B cell (primary cell): ENCODE measurements at places on chromosomes 5 and 9. TPM values are rescaled to one million over a fixed set of nuclear protein-coding genes. Genes with fewer than 3 reads are reported as not detected.

DNA sequence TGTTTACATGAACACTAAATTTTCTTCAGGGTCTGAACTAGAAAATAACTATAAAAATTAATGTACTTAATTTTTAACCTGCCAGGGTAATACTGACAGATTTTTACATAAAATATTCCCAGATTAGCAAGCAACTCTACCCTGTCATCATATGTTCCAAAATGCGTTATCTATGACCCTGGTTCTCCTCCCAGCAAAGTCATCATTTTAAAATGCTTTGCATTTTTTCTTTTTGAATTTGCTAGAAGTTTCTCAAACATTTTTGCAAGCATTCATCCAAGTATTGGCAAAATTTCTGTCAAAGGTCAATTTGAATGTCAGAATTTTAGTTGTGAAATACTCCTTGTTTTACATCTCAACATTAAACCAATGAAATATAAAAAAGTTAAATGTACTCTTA, 144.5 kb upstream of the FTMT start:
- no peak for DNase-seq
- no peak overlapping the region for H3K4me3 ChIP-seq
- H3K27ac ChIP-seq: no peak overlapping the region
- H3K27me3 ChIP-seq: no peaks in the 10 kb centered on the region
- no peaks in the 10 kb centered on the region for H3K4me1 ChIP-seq
- no peaks in the 10 kb centered on the region for H3K36me3 ChIP-seq

DNA sequence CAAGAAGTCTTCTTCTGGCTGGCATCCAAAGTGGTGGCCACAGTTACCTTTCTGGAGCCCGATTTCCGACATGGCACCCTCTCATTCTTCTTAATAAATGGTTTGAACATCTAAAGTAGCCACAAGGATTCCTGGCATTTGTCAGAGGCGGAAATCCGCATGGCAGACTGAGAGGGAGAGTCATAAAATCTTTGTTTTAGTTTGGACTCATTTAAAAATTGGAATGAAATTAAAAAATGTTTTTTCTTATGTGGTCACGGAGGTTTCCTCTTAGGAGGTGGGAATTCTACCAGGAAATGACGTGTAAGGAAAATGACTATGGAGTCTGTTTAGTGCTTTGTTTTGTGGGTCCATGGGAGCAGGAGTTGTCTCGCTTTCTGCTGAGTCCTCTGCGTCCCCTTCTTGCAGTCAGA, 133.0 kb upstream of the PTCH1 start:
- H3K4me3 ChIP-seq: no peak overlapping the region
- no peaks in the 10 kb centered on the region for H3K27me3 ChIP-seq
- H3K27ac ChIP-seq: no peak overlapping the region
- H3K36me3 ChIP-seq: no peaks in the 10 kb centered on the region
- no peaks in the 10 kb centered on the region for H3K4me1 ChIP-seq

- no peaks in the 10 kb centered on the region for H3K4me1 ChIP-seq
- H3K27me3 ChIP-seq: no peaks in the 10 kb centered on the region
- no peak overlapping the region for H3K4me3 ChIP-seq
- DNase-seq: no peak
These were observed 55.8 kb downstream of the JAK2 start for GRCh38 chr9:5040730-5041389.

DNA sequence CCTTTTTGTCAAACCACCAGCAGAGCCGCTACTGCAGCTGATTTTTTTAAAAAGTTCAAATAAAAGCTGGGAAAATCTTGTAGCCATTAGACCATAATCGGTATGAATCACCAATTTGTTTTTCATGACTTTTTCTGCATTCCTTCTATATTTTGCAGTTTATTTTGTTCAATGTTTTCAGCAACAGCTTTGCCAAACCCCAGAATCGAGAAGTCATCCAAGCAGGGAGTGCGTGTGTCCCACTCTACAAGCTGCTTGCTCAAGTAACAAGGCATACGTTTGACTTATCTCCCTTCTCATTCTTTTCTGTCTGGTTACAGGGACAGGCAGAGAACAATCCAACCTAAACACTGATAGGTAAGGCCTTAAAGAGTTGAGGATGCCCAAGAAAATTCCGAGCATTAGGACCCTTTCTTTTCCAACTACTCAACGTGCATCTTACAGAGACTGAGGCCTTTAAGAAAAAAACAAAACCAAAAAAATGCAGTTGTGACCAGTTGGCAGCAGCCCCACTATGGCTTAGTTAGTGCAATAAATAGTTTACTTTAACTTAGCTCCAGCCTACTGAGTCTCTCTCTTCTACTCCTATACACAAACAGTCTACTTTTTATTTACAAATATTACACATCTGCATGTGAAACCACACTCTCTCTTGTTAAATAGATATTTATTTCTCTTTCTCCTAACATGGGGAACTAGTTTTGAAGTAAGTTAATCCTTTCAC, 134.7 kb upstream of the SLIT3 start:
- DNase-seq: no peak
- H3K27me3 ChIP-seq: no peaks in the 10 kb centered on the region
- no peaks in the 10 kb centered on the region for H3K36me3 ChIP-seq
- H3K4me3 ChIP-seq: no peak overlapping the region

DNA sequence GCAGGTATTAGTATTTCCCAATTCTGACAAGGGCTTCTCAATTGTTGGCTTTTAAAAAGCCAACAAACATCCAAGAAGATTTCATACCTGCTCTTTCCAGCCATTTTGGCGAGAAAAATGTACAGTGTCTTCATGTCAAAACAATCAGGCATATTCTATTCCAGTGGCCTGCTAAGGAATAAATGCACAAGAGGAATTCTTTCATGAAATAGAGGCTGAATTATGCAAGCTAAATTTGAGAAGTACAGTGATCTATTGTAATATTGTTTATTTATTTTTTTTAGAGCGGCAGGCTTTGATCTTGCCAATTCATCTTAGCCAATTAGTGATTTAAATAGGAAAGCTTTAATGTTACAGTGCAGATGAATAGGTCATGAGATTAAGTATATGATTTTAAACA, 49.3 kb downstream of the NLN start:
- no peak overlapping the region for H3K4me3 ChIP-seq
- H3K27me3 ChIP-seq: no peaks in the 10 kb centered on the region
- no peaks in the 10 kb centered on the region for H3K4me1 ChIP-seq
- no peak for DNase-seq
- no peak overlapping the region for H3K27ac ChIP-seq
- H3K36me3 ChIP-seq: no peaks in the 10 kb centered on the region

DNA sequence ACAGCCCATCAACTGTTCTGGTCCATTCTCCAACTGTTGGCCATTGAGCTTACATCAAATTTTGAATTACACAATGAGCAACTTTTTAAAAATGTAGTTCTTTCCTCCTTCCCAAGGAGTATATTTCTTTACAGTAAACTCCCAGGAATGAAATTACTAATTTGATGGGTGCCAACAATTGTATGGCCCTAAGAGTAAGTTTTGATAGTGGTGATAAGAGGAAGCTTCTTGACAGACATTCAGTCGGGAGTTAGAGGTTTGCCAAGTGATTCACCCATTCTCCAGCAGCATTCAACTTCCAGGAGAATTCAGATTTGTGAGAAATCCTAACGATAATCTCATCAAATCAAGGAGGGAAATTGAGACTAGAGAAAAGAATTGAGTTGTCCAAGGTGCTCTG, 579.9 kb downstream of the ACTL7B start:
- H3K27me3 ChIP-seq: no peaks in the 10 kb centered on the region

DNA sequence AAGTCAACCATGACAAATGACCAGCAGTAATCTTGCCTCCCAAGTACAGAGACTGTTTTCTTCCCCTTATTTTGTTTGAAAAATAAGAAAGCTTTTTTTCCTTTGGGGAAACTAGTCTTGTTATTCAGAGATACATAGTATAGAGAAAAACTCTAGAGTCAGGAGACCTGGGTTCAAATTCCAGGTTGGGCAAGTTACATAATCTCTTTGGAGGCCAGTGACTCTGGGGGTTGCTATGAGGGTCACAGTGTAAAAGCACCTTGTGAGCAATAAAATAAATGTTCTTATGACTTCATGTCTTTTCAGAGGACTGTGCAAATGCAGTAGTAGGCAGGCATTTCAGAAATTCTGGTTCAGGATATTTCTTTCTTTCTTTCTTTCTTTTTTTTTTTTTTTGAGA, 71.5 kb downstream of the GDNF start:
- no peak for DNase-seq
- H3K27ac ChIP-seq: no peak overlapping the region
- H3K4me3 ChIP-seq: no peak overlapping the region
- H3K27me3 ChIP-seq: no peaks in the 10 kb centered on the region

- no peaks in the 10 kb centered on the region for H3K27me3 ChIP-seq
- no peak overlapping the region for H3K27ac ChIP-seq
- H3K36me3 ChIP-seq: no peaks in the 10 kb centered on the region
- DNase-seq: peak; percentile 82
- H3K4me1 ChIP-seq: peaks cover 6% of the 10 kb centered on the region
These were observed 22.6 kb upstream of the RAPGEF1 start for GRCh38 chr9:131762356-131762932.

GRCh38 chr5:94021246-94021645, 279.8 kb upstream of the POU5F2 start:
- H3K36me3 ChIP-seq: peaks cover 8% of the 10 kb centered on the region
- no peak overlapping the region for H3K4me3 ChIP-seq
- H3K4me1 ChIP-seq: peaks cover 6% of the 10 kb centered on the region
- no peak overlapping the region for H3K27ac ChIP-seq
- DNase-seq: no peak

GRCh38 chr5:68339921-68340321, 124.4 kb downstream of the PIK3R1 start:
- no peaks in the 10 kb centered on the region for H3K27me3 ChIP-seq
- no peak overlapping the region for H3K27ac ChIP-seq
- no peaks in the 10 kb centered on the region for H3K4me1 ChIP-seq
- DNase-seq: no peak

GRCh38 chr9:113266174-113266573, 9.2 kb downstream of the CDC26 start:
- H3K27ac ChIP-seq: no peak overlapping the region
- no peaks in the 10 kb centered on the region for H3K4me1 ChIP-seq
- DNase-seq: no peak
- no peaks in the 10 kb centered on the region for H3K27me3 ChIP-seq

DNA sequence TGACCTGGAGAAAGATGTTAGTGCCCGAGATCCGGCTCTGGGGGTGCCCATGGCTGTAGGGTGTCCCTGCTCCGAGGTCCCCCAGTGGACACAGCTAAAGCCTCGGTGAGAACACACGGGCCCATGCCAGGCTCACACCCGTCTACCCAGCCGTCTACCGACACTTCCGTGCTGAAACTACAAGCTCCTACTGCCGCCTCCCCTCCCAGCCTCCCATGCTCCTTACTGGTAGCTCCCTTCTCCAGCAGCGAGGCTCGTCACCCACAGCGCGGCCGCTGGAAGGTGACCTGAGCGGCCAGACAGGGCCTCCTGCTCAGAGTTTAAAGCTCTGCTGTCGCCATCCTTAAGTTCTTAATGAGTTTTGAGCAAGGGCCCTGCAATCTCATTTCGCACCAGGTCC, 33.2 kb upstream of the CLPTM1L start:
- no peaks in the 10 kb centered on the region for H3K36me3 ChIP-seq
- H3K4me3 ChIP-seq: no peak overlapping the region
- no peak overlapping the region for H3K27ac ChIP-seq
- no peak for DNase-seq
- peaks cover 14% of the 10 kb centered on the region for H3K4me1 ChIP-seq

GRCh38 chr5:130206686-130207085, 302.4 kb downstream of the CHSY3 start:
- no peak overlapping the region for H3K27ac ChIP-seq
- H3K36me3 ChIP-seq: no peaks in the 10 kb centered on the region
- H3K4me1 ChIP-seq: no peaks in the 10 kb centered on the region
- no peak overlapping the region for H3K4me3 ChIP-seq

- no peaks in the 10 kb centered on the region for H3K27me3 ChIP-seq
- no peak overlapping the region for H3K4me3 ChIP-seq
- no peak overlapping the region for H3K27ac ChIP-seq
- no peaks in the 10 kb centered on the region for H3K36me3 ChIP-seq
- no peaks in the 10 kb centered on the region for H3K4me1 ChIP-seq
These were observed 47.1 kb upstream of the POU4F3 start for GRCh38 chr5:146291421-146292074.

DNA sequence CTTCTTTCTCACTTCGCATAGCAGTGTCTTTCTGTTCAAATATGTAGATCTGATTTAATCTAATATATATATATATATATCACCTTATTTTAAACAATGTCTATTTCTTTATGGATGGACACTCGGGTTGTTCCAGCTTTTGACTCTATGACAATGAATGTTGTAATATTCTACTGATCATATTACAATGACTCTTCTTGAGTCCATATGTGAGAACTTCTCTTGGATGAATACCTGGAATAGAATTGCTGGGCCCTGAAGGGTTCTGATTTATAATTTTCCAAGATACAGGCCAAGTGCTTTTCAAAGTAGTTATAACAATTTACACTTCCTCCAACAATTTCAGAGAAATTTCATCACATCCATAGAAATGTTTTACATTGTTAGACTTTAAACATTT, 28.8 kb downstream of the NTRK2 start:
- no peak overlapping the region for H3K4me3 ChIP-seq
- H3K27me3 ChIP-seq: no peaks in the 10 kb centered on the region
- no peak for DNase-seq
- no peak overlapping the region for H3K27ac ChIP-seq

GRCh38 chr5:172117977-172118701, 69.9 kb downstream of the STK10 start:
- peaks cover 28% of the 10 kb centered on the region for H3K4me1 ChIP-seq
- no peak for DNase-seq
- H3K4me3 ChIP-seq: no peak overlapping the region
- H3K27ac ChIP-seq: peak overlapping the region; percentile 59
- no peaks in the 10 kb centered on the region for H3K27me3 ChIP-seq
- no peaks in the 10 kb centered on the region for H3K36me3 ChIP-seq

The ELOVL7 gene
- total RNA-seq: 0.54 TPM in 1 of 2 replicates, not detected in the other

The SH3GL2 gene
- total RNA-seq: not detected in 2 replicates

The SLC46A2 gene
- total RNA-seq: not detected in 2 replicates

The NMUR2 gene
- not detected in 2 replicates for total RNA-seq
